ENCODE measurements at places on chromosomes 7 and 10.
A peak's percentile ranks its signal among the peaks of the same experiment; 100 is the strongest.

DNA sequence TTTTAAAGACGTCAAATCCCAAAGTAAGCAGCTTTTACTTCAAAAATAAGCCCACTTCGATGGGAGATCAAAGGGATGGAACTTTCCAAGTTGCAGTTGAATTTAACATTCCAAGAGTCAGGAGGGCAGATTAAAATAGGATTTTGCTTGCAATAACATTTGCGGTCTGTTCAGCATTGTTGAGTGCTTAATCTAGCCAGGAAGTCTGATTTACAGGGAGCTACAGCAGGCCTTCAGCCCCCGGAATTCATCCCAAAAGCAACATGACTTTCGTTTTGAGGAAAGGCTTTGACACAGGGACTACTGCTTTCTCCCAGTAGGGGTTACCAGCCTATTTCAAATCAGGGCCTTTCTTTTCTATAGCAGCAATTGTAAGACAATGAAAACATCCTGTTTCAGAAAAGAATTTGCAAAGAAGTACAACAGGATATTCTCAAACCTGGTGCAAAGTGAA, 279.6 kb upstream of the PITRM1 start:
- no peak for DNase-seq

- no peak for DNase-seq
Observed at GRCh38 chr7:74253835-74254128, 417 bp downstream of the RFC2 start.

DNA sequence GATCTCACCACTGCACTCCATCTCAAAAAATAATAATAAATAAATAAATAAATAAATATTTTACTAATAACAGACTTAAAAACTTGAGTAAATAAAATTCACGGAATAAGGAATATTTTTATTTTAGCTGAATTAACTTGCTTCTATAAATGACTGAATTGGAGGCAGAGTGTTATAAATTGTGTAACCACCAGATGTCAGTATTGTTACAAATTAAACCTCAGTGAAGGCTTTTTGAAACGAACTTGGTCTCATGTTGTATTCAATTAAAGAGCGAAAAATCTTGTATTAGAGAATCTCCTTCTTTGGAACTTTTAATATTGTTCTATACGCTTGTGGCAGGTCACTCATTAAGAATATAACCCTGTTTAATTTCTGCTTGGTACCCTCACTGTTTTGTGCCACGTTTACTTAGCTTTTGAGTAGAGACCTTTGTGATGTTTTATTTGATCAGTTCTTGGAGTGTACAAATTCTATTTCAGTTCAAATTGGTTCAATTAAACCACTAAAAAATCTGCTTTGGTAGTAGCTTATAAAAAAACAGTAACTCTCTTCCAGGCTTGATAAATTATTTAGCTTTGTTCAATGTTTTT, 45.6 kb upstream of the SCIN start:
- DNase-seq: peak; percentile 40

DNA sequence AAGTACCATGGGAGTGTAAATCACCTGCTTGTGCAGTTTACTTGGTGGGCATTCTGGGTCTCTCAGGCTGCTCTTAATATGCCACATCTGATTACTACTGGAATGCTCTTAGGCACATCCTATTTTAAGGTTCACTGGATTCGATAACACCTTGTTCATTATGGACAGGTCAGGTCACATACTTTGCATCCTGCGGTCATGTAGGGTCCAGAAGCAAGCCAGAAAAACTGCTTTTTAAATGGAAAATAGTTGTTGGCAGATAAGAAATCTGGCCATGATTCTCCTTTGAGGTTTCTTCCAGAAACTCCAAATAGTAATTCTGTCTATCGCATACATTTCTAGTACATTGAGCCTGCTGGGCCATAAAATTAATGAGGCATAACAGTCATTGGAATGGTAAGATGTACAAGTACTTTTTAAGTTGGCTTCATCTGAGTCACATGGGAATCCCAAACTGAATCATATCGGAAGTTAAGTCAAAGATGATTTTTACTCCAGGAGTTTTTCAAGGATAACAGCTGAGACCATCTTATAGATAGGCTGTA, 371.9 kb downstream of the LRRTM3 start:
- no peak for DNase-seq

GRCh38 chr10:35927990-35928488, 285.9 kb upstream of the FZD8 start:
- no peak for DNase-seq

GRCh38 chr10:98391578-98391991, 23.4 kb downstream of the PYROXD2 start:
- no peak for DNase-seq

DNA sequence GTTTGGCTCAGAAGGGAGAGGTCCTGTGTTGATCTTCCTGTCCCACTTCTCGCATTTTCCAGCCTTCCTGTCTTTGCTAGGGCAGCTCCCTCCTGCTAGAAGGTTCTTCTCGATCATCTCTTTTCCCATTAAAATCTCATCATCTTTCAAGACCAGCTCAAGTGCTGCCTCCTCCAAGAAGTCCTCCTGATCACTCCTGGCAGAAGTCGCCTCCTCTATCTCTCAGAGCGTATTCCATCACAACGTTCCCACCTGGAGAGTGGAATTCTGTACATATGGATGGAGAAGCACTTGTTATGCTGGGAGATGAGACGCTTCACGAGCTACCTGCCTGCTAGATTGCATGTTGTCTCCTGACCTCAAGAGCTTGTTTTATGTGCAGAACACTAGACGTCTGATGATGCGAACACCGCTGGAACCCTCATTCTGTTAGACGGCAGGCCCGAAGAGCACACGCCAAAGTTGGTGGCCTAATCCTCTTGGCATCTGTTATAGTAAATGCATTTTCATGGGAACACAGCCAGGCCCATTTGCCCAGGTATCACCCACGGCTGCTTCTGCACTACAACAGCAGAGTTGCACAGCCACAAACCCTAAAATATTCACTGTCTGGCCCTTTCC, 68.0 kb upstream of the INSIG1 start:
- DNase-seq: no peak

DNA sequence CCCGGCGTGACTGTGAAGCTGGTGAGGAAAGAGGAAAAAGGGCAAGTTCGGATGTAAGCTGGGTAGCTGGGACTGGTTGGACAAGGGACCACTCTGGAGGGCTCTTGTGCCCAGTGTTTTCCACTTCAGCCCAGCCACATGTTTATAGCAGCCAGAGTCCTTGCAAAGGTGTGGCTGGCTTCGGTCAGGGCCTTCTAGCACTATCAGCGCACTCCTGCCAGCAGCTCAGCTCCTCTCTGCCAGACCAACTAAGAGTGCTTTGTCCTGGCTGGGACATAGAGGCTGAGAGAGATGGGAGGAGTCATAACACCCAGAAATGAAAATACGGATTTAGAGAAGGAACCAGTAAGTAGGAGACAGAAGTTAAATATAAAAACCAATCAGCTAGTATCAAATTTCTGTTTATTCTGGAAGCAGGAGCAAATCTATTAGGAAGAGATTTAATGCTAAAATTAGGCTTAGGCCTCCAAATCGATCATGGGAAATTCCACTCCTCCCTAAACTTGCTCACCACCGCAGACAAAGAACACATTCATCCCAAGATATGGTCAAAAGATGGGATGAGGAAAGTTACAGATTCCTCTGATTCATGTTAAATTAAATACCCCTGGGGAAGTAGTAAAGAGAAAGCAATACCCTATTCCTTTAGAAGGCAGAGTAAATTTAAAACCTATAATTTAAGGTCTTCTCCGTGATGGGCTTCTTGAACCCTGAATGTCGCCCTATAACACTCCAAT, 135.0 kb downstream of the RALA start:
- DNase-seq: no peak

GRCh38 chr10:35573796-35574195, 31.3 kb upstream of the GJD4 start:
- no peak for DNase-seq

- no peak for DNase-seq
Observed at GRCh38 chr7:149293946-149294633, 32.1 kb downstream of the ZNF783 start.

- no peak for DNase-seq
Observed at GRCh38 chr10:52652431-52653262, 119.9 kb downstream of the MBL2 start.

DNA sequence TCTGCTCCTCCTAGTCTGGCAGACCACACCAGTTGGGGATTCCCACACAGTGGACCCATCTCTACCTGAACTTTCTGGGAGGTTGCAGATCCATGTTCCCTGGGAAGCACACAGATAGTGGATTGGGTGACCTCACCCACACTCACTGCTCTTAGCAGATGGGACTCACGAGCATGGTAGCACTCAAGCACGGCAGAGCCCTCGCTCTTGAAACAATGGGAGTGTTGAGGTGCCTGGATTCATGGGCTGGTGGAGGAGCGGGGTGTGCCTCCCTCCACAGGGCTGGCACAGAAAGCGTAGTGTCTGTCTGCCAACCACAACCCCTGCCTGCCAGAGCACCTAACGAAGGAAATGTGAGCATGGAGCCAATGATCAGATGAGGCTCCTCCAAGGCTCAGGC, 568.0 kb downstream of the POM121L12 start:
- no peak for DNase-seq

DNA sequence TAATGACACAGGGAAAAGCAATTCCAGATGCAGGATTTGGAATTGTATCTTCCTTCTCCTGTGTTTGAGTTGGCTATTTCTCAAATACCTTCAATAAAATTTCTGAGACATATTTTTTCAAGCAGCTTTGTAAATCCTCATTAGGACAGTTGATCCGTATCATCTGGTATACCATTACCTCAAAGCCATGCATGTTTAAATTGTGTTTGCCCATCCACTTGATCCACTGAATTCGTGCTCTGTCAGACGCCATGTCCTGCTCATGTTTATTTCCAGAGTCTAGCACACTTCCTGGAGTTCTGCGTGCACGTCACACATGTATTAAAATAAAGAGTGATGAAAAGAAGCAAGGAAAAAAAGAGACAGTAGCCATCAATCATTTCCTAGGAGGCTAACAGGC, 141.8 kb upstream of the CDC14C start:
- DNase-seq: no peak

DNA sequence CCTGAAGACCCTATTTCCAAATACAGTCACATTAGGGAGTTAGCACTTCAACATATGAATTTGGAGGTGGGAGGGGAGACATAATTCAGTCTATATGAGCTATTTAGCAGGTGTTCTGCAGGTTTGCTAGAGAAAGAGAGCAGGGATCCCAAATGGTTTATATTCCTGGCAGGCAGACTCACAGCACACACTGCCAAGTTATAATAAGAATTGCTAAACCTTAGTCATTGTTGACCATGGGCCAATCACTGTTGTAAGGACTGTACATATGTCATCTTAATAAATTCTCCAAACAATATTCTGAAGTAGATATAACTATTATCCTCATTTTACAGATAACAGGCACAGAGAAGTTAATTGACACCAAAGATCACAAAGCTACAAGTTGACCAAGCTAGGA, 1.5 kb upstream of the CCDC3 start:
- DNase-seq: no peak

All from erythroblast (primary cell).